Stimulated activated CD4-positive, alpha-beta T cell treated with anti-CD3 and anti-CD28 coated beads, Interleukin-4, amount 100 ng/mL, for 1 hour (primary cell): ENCODE measurements at places on chromosomes 16 and 17.

DNA sequence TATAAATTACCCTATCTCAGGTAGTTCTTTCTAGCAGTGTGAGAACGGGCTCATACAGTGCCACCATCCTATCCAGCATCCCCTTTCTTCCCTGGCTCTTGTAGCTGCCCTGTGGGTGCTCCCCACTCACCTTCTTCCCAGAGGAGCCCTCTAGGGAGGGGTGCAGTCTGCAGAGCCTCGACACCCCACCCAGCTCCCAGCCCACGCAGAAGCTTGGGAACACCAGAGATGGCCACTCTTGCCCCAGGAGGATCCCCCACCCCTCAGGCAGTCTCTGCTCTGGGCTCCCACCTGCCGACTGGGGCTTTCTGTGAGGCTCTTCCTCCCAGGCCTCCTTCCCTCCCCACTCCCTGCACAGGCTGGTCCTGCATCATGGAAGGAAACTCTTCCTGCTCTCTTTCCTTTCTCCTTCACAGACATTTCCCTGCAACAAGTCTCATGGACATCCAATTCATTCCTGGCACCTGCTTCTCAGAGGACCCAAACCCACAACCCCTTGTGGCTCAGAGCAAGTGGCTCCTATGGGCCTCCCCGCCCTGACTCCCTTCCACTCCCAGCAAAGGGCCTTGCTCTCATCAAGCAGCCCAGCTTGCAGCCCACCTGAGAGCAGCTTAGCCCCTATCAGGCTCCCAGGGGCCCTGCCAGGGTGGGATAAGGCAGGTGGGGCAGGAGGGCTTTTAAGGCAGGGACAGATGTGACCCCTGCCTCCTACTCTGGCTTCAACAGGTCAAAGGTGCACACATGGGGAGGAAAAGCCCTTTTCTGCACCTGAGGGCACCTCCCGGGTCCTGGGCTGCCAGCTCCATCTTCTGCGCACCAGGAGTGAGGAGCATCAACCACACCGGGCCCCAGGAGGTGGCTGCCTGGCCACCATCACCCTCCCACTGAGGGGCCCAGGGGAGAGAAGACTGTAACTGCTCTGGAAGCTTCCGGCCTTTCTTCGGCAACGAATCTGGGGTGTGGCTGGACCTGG lies 263.8 kb upstream of the TNRC6C start:
- DNase-seq: no peak

GRCh38 chr16:11094075-11094856 lies 149.9 kb downstream of the CLEC16A start:
- DNase-seq: peak; percentile 52

DNA sequence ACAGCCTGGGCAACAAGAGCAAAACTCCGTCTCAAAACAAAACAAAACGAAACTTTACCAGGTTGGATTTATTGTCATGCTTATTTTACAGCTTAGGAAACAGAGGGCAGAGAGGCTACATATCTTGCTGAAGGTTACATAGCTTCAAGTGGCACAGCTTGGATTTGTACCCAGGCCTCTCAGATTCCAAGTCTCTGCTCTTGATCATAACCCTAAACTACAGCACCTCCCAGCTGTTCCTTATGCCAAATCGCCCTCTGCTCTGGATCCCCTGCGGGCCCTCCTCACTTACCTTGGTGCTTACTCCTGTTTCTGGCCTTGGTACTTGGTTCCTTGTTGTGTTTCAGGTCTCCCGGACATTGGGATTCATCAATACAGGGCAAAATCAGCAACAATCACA lies 11.7 kb upstream of the CUEDC1 start:
- no peak for DNase-seq

GRCh38 chr17:74779948-74780400 lies 3.8 kb upstream of the NAT9 start:
- peak; percentile 34 for DNase-seq

DNA sequence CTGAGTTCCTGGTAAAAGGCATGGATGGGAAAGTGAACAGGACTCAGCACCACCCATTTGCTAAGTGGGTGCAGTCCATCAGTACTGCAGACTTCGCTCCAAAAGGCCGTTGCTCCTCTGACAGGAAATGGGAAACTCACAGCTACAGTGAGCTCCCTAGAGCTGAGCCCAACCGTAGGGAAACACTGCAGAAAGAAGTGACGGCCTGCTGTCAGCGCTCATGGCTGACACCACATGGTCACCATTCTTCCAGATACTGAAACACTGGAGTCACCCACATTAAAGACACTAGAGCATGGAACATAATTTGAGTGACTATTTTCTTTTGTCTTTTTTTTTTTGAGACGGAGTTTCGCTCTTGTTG lies 31.9 kb downstream of the UBE2O start:
- DNase-seq: no peak

- no peak for DNase-seq
Measured at GRCh38 chr17:66578781-66579489, 256.0 kb upstream of the CACNG5 start.

DNA sequence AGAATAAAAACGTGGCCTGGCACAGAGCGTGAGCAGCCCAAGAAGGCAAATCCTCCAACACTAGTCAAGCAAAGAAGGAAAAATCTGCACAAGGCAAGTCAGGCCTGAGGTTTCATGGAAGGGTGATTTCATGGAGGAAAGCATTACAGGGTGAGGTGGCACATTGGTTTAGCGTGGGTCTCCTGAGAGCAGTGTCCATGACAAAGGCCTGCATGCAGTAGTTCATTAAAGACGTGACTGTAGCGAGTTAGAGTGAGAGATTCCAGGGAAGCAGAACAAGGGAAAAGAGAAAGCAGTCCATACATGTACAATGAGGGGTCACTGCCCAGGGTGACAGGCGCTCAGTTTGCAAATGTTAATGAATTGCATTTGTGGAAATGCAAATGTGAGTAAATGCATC lies 285.0 kb upstream of the ERCC4 start:
- DNase-seq: no peak

- no peak for DNase-seq
Measured at GRCh38 chr17:57953705-57954396, 1.4 kb downstream of the CUEDC1 start.

DNA sequence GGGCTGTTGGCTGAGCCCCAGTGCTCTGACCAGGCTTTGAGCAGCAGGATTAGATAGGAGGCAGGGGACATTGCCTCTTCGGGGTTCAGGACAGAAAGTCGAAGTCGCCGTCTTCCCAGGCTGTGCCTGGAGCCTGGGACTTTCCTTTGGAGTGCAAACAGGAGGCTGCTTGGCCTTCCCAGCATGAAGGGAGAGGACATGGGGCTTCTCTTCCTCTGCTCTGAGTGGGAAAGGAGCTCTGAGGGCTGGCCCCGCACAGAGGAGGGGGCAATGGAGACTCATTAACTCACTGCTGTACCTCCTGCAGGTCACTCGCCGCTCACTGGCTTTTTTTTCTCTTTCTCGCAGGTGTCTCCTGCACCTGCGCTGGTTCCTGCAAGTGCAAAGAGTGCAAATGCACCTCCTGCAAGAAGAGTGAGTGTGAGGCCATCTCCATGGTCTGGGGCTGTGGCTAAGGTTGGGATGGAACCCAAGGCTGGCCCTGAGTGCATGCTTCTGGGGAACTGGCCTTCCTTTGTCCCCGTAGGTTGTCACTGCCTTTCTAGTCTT lies 642 bp downstream of the MT1F start:
- DNase-seq: no peak

DNA sequence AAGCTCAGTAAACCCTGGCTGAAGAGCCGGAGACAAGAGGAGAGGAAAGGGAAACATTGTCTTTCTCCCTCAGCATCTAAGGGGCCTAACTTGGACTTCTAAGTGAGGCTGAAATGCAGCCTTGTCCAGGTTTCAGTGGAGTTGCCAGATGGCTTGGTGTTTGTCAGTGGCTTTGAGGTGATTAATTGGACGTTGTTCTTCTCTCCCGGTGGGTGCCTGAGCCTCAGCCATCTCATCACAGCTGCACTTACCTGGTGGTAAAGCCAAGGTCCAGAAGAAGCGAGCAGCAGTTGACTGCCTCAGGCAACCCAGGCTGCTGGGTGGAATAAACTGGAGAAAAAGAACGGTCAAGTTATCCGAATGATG lies 202.2 kb upstream of the NLRP1 start:
- DNase-seq: no peak

DNA sequence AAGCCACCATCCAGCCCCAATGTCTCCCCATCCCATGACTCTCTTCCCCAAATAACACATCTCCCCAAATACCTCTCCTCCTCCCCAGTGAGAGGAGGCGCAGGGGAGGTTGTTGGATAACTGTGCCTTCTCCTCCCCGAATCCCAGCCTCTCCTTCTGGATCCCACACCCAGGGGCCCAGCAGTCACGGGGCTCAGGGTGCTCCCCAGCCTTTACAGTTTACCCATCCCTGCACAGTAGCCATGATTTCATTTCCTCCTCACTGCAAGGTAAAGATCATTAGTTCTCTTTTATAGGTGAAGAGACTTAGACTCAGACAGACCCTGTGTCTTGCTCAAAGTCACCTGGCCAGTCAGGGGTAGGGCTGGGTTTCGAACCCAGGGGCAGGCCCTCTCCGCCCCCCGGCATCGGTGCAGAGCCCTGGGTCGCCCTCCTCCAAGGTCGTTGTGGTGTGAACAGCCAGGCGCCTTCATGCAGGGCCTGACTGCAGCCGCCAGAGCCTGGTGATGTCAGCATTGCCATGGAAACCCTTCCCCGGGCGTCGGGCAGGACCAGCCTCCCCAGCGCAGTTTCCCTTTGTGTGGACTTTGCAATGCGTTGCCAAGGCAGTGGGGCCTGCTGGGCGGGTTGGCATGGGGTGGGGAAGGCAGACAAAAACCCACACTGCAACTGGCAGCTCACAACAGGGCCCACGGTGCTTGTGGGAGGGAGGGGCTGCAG lies 53.3 kb upstream of the TOB1 start:
- peak; percentile 63 for DNase-seq

GRCh38 chr16:80623376-80623775 lies 82.6 kb downstream of the DYNLRB2 start:
- no peak for DNase-seq

DNA sequence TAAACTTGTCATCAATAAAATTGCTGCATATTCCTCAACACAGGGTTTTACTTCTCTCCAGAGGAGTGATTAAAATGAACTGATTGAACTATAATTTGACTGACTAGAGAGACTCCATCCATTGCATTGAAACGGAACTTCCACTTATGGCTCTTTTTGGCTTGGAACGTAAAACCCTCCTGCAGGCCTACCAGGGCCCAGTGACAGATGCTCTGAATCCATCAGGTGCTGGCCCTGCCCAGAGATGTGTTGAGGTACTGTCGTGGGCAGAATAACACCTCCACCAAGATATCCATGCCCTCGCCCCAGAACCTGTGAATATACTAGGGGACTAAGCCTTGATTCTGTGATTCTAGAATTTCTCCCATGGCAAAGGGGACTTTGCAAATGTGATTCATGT lies 45.4 kb downstream of the CBLN1 start:
- no peak for DNase-seq

- no peak for DNase-seq
Measured at GRCh38 chr17:78872486-78872885, 30.5 kb downstream of the CEP295NL start.

DNA sequence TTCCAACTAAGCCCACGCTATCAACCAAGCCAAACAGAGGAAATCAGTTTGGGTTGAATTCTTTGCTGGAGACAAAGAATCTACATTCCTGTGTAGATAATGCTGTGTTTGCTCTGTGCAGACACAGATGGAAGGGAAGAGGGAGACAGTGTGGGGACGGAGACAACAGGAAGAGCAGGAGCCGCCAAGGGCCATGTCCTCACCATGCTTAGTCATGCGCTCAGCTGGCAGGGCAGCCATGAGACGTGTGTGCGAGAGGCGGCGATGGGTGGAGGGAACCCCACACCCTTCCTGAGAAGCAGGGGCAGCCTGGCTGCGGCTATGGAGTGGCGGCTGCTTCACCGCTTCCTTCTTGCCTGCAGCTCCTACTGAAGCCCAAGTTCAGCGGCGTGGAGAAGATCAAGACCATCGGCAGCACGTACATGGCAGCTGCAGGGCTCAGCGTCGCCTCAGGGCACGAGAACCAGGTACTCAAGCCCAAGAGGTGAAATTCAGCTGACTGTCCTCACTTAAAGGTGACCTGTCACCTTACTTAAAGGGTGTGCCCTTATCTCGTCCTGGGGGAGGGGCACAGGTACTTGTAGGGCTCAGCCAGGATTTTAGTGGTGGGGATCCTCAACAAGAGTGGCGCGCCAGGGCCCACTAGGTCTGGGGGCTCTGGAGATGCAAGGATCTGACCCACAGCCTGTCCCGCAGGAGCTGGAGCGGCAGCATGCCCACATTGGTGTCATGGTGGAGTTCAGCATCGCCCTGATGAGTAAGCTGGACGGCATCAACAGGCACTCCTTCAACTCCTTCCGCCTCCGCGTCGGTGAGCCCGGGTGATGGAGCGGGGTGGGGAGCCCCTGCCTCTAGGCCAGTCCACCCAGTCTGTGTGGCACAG lies 47.5 kb downstream of the ADCY7 start:
- DNase-seq: peak; percentile 42

DNA sequence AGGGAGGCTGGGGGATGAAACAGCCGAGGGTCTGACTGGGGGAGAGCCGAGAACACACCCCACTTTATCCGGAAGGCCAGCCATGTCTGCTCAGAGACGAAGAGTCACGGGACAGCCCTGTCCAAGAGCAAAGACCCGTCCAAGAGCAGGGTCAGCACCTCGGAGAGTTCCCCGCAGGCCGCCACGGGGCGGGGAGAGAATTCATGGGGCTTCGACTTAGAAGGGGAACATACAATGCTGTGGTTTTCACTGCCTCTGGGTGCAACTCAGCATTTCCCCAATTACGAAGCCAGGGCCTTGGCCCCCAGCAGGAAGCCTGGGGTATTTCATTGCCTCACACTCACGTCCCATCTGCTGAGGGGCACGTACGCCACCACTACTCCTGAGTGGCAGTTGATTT lies 59.3 kb downstream of the JPH3 start:
- DNase-seq: no peak
